Suppressor macrophage (primary cell): ENCODE measurements at places on chromosomes 5 and 9.

DNA sequence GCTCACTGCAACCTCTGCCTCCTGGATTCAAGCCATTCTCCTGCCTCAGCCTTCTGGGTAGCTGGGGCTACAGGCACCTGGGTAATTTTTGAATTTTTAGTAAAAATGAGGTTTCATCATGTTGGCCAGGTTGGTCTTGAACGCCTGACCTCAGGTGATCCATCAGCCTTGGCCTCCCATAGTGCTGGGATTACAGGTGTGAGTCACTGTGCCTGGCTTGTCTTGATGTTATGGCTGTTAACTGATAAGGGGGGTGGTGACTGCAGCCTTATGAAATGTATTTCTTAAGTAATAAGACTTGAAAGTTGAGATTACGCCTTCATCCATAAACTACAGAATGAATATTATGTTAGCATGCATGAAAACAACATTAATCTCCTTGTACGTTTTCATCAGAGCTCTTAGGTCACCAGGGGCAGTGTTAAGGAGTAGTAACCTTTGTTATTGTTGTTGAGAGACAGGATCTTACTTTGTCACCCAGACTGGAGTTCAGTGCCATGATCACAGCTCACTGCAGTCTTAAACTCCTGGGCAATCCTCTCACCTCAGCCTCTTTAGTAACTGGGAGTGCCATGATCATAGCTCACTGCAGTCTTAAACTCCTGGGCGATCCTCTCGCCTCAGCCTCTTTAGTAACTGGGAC lies 148.3 kb downstream of the ATP10B start:
- DNase-seq = no peak

DNA sequence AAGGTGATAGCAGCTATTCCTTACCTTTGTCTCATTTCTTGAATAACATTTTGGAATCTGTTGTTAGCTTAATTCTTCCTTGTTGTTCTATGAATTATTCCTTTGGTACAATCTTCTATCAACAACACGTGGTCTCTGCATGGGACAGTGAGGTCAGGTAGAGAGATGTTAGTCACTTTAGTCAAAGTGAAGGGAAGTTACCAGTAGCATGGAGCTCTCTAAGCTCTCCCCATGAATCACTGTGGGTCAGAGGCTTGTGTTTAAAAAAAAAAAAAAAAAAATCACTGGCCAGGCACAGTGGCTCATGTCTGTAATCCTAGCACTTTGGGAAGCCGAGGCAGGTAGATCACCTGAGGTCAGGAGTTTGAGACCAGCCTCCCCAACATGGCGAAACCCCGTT lies 116.0 kb downstream of the GOLPH3 start:
- no peak for DNase-seq

DNA sequence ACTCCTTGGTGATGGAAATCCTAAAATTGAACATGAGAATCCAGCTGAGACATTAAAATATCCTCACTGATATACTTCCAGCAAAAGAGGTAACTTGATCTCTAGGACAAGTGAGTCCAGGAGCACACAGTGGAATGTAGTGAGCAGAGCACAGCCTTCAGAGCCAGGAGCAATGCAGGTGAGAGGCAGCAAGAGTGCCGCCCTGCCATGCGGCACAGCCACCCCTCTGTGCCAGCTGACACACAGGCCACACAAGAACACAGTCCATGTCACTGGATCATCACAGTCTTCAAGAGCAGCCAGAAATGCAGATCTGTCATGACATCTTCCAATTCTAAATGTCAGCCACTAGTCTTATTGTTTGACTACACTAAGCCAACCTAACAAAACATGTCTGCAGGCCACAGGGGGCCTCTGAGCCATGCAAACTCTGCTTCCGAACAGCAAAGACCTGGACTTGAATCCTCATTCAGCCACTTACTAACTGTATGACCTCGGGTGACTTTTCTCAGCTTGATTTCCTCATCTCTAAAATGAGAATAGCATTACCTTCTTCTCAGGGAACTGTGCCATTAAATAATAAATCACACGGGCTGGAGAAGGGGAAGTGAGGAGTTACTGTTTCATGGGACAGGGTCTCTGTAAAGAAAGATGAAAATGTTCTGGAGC lies 47.0 kb downstream of the CCDC125 start:
- DNase-seq = no peak

- no peak for DNase-seq
Observed at GRCh38 chr5:109826426-109826825, 136.7 kb downstream of the MAN2A1 start.

GRCh38 chr9:121780177-121781040 lies 129.0 kb downstream of the DAB2IP start:
- no peak for DNase-seq

- DNase-seq = no peak
Observed at GRCh38 chr5:56766926-56767325, 48.4 kb upstream of the MAP3K1 start.

- DNase-seq = peak; percentile 93
Observed at GRCh38 chr5:179060116-179061008, at the start of gene ZNF354C. Gene ZNF354C (plus strand): TSS chr5:179060373. CDS start chr5:179062069, 1,696 bp downstream.

GRCh38 chr5:15645381-15646160 lies 145.6 kb downstream of the FBXL7 start:
- DNase-seq = no peak

- DNase-seq = no peak
Observed at GRCh38 chr5:64110222-64110621, 55.4 kb upstream of the RNF180 start.

GRCh38 chr9:72533322-72533721 lies 11.9 kb downstream of the TMC1 start:
- no peak for DNase-seq

- no peak for DNase-seq
Observed at GRCh38 chr9:95570150-95570549, 53.4 kb upstream of the PTCH1 start.

DNA sequence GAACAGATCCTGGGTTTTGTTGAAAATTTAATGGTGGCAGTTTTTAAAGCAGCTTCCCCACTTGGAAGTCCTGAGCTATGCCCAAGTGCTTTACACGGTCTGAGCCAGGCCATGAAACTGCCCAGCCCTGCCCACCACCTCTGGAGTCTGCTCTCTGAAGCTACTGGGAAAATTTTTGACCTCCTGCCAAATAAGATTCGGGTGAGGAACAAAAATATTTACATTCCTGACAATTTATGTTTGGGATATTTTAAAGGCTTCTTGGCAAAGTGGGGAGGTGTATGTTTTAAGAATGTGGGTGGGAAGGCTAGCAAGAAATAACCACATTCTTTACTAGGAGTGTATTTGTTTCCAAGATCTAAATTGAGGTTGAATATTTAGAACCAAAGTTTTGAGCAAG lies 50.0 kb downstream of the HACD4 start:
- no peak for DNase-seq

- peak; percentile 43 for DNase-seq
Observed at GRCh38 chr9:76359365-76359764, 34.9 kb downstream of the RFK start.

GRCh38 chr9:27371382-27371781 lies 74.4 kb upstream of the EQTN start:
- DNase-seq = no peak
